ENCODE measurements at places on chromosomes 1 and 21.

DNA sequence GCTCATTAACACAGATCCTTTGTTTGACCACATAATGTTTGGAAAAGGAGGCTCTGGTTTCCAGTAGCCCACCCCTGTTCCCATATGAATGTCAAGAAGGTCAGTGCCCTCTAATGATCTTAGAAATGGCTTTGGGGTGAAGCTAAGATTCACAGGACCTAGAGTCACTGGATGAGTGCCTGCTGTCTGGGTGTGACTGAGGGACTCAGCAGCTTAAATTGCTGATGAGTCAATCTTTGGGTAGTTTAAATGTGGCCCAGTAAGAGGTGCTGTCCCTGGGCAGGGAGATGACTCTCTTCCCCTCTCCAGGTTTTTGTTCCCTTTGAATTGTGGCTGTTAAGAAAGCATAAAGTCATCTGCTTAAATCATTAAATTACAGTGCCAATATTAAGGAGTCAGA is 50.6 kb downstream of the L1TD1 start:
- no peak for DNase-seq

DNA sequence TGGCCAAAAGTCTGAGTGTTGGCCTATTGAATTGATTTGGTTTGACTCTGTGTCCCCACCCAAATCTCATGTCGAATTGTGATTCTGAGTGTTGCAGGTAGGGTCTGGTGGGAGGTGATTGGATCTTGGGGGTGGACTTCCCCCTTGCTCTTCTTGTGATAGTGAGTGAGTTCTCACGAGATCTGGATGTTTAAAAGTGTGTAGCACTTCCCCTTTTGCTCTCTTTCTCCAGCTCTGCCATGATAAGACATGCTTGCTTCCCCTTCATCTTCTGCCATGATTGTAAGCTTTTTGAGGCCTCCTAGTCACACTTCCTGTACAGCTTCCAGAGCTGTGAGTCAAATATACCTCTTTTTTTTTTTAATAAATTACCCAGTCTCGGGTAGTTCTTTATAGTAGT is 297.1 kb upstream of the ZRANB2 start:
- DNase-seq = no peak

DNA sequence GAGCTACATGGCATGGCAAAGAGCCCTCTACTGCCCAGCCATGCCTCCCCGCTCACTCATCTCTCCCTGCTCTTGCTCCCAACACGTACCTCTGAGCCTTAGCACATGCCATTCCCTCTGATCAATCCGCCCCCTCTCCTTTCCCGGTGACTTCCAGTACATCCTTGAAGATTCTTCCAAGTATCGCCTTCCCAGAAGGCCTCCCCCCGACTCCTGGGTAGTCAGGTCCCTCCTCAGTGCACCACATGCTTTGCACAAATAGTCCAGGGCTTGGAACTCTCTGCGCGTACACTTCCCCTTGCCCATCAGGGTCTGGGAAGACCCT is 77.0 kb upstream of the IFFO2 start:
- DNase-seq = no peak

GRCh38 chr1:220556641-220557040 is 28.7 kb downstream of the MARK1 start:
- DNase-seq = no peak

DNA sequence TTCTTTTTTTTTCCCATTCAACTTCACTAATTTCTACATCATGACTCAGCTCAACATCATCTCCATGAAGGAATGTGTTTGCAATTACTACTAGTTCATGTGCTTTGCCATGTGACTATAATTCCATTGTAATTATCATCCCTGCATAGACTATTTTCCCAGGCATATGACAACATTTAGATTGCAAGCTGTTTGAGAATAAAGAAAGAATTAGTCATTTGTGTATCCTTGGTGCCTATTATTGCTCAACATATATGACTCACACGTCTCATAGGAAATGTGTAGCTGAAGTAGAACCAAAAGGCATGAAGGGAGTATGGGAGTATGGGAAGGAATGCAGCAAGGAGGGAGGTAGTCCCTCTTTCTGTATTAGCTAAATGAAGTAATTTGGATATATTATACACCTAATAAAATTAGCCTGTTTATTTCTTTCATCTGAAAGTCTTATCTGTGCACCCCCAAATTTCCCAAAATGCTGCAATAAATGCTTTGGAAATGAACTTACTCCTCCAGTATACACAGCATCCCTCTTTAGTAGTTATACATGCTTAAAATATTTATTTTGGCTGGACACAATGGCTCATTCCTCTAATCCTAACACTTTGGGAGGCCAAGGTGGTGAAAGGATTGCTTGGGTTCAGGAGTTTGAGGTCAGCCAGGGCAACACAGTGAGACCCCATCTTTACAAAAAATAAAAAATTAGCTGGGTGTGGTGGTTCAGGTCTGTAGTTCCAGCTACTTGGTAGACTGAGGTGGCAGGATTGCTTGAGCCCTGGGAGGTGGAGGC is 316.9 kb upstream of the ADGRL4 start:
- DNase-seq = no peak

- DNase-seq = no peak
Measured at GRCh38 chr1:43225168-43225567, 44.6 kb upstream of the TMEM125 start.

- no peak for DNase-seq
Measured at GRCh38 chr1:171017426-171017825, 73.3 kb upstream of the FMO3 start.

DNA sequence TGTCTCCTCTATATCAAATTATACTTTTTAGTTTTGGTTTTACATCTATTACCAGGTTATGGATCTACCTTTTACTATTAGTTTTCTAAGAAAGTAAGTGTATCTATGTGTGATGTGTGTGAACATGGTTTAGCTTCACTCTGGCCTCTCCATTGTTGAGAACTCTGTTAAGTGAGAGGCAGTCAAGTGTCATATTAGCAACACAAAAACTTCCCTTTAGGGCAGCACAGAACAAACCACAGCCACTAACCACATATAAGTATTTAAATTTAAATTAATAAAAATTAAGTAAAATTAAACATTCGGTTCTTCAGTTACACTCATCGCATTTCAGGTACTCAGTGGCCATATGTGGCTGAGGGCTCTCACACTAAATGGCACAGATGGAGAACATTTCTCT is 96.6 kb downstream of the DPYD start:
- no peak for DNase-seq

- no peak for DNase-seq
Measured at GRCh38 chr1:176501599-176501998, 38.6 kb downstream of the PAPPA2 start.

Measured in CD8-positive, alpha-beta memory T cell (primary cell).